LoVo (cell line): ENCODE measurements at places on chromosomes 7 and 10.

DNA sequence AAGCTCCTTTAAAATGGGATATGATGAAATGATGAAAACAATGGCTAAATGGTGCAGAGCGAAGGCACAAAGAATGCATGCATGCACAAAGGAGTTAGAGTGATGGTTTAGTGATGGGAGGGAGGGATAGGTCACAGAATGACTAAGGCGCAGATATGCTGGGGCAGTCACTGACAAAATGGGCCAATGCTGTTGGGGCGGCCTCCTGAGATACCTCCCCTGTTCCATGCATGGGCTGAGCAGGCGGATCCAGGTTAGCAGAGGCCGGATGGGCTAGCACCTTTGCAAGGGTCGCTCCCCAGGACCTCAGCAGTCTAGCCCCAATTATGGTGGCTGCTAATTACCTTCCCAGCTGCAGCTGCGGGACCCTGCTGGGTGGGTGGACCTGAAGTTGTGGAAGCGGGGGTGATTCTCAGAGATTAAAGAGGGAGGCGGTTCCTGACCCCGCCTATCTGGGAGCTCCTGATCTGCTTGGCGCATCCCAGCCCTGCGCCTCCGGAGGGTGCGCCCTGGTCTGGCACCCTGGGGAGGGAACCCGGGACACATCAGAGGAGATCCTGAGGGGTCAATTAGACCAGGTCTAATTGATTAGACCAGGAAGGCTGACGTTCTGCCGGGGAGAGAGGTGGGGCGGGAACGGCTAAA is 175.0 kb downstream of the CYP26A1 start:
- DNase-seq: no peak

- DNase-seq: no peak
Observed at GRCh38 chr10:3831608-3832007, 46.6 kb upstream of the KLF6 start.

- DNase-seq: no peak
Observed at GRCh38 chr10:6174201-6174874, 28.4 kb upstream of the PFKFB3 start.

- no peak for DNase-seq
Observed at GRCh38 chr7:93923942-93924341, 2.4 kb downstream of the GNG11 start.

- DNase-seq: no peak
Observed at GRCh38 chr10:103845972-103846371, 9.4 kb downstream of the SH3PXD2A start.
